ENCODE measurements at places on chromosomes 13 and 19.

- no peak for DNase-seq
Observed at GRCh38 chr19:30020189-30020588, 78.2 kb downstream of the URI1 start.

DNA sequence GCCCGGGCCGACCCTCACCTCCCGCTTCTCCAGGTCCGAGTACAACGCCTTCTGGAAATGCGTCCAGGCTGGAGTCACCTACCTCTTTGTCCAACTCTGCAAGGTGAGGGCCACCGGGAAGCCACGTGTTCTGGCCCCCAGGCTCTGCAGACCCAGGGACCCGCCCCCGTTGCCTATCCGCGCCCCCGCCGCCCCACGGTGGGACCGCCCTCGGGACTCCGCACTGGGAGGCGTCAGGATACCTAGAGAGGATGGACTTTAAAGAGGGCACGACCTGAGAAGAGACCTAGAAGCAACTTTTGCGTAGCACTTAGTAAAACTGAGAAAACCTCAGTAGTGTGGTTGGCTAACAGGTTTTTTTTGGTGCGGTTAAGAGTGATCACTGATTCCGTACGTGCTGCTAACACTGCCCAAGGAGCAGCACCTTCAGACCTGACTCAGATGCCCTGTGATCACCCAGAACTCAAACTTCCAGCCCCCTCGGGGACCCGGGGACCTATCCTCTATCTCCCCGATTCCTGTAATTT is 492 bp downstream of the TMEM147 start:
- peak; percentile 56 for DNase-seq

DNA sequence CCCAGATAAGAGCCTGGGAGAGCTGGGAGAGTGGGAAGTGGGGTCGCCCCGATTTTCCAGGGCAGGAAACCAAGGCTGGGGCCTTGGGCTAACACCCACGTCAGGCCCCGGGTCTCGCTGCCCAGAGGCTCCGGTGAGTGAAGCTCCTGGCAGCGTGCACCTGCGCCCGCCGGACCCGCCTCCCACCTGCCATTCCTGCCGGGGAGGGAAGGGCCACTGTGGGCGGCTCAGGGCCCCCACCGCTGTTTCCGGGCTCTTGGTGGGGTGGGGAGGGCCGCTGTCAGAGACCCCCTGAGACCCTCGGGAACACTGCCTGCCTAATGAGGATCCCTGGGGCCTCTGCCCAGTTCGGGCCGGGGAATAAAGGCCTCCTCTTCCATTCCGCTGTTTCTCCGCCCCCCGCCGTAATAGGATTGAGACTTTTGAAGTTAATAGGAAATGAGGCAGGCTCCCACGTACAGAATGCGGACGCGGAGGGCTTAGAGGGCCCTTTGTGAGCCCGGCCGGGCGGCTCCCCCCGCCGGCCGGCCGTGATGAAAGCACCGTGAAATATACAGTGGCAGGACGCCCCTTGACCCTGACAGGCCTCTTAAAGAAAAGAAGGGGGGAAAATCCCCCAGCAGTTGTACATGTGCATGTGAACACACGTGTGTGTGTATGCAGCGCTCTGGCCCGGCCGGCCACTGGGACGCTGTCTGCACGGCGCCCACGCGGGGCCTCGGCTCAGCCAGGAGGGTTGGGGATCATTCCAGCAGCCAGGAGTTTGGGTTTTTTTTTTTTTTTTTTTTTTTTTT is 33.2 kb downstream of the EFNA2 start:
- DNase-seq: no peak

DNA sequence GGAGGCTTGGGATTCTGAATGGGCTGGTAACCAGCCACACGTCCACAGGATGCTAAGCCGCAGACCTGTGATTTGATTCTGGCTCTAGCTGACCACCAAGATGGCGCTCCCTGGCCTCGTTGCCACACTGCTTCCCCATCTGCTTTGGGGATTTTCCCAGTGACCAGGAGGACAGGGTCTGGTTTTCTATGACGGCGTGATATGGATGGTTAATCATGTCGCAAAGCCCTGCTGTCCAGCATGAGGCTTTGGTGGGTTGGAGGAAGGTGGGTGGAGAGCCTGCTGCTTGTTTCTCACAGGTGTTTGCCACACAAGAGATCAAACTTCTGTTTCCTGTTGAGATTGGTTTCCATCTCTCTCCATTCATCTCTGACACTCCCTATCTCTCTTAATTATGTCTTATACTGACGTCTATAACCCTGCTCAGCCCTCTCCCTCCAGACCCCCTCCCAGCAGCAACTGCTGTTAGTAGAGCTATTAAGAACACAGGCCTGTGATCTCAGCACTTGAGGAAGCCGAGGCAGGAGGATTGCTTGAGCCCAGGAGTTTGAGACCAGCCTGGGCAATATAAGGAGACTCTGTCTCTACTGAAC is 102.7 kb downstream of the SIPA1L3 start:
- DNase-seq: no peak

DNA sequence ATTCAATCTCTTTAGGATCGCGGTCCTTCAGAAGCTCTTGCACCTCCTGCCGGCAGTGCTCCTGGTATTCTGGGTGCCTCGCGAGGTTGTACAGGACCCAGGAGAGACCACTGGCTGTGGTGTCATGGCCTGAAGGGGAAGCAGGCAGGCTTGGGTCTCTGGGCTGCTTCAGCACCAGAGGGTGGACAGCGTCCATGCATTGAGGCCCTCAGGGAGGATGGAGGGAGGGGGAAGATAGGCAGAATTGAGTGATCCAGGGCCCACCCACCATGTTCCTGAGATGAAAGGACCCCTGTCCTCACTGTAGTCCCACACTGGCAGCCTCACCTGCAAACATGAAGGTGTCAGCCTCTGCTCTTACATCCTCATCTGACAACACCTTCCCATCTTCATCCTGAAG is 17.9 kb upstream of the OR10H5 start:
- DNase-seq: no peak

- no peak for DNase-seq
Observed at GRCh38 chr13:110454227-110454859, 107.2 kb downstream of the RAB20 start.

GRCh38 chr19:38059897-38060296 is 152.9 kb downstream of the SIPA1L3 start:
- DNase-seq: no peak

DNA sequence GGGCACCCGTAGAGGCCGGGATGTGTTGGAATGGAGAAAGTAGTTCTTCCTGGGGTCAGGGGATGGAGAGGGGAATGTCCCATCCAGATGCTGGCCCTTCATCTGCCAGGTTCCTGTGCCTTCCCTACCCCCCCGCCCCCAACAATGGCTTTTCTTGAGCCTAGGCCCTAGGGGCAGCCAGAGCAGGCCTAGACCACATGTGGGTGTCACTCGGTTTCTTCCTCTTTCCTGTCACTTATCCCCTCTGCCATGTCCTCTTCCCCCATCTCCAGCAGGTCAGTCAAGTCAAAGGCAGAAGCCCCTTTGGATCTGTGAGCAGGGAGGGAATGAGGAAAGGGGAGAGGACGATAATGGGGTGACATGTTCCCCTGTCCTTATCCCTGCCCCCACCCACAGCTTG is 36.4 kb downstream of the LYL1 start:
- DNase-seq: no peak

GRCh38 chr19:16076154-16076957 is at the start of gene TPM4:
TSS of gene TPM4 (plus strand) at chr19:16076495. CDS start at chr19:16076566, 71 bp downstream.
- DNase-seq: peak; percentile 85
